ENCODE measurements at places on chromosomes 11 and 22.
A peak's percentile ranks its signal among the peaks of the same experiment; 100 is the strongest.

DNA sequence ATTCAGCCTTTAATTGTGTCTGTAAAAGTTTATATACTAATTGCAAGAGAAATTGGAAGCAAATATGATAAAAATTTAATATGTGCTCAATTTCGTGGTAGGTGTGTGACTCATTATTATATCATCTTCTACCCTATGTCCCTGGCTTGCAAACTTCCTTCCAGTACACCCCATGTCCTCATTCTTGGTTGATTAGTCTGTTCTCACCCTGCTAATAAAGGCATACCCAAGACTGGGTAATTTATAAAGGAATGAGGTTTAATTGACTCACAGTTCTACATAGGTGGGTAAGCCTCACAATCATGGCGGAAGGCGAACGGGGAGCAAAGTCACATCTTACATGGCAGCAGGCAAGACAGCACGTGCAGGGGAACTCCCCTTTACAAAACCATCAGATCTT, 11.9 kb downstream of the MRGPRX3 start:
- DNase-seq = no peak

DNA sequence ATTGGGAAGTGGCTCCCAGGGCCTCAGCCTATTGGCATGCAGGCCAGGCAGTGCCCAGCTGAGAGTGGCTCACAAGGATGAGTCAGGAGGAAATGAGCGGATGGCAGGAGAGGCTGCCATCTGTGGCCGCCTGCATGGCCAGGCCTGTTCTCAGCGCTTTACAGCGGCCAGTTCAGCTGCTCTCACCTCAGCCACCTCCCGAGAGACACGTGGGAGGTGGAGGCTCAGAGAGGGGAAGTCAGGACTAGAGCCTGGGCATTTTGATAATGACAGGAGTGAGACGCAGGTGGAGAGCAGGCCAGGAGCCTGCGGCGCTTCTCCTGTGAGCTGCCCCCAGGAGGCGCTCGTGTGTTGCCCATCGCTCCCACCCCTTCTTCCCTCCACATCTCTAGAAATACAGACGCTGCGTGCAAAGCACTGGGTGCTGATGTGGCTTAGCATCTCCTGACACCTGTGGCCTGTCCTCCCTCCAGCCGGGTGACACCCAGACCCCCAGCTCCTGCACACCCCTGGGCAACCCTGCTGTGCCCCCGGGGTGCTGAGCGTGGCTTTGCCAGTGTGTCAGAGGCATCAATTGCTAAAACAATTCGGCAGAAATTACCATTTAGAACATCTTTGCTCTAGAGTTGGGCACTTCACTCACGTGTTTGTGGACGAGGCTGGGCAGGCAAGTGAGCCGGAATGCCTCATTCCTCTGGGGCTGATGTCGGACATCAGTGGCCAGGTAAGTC, 21.4 kb upstream of the PANX2 start:
- peak; percentile 72 for DNase-seq

- no peak for DNase-seq
These were observed 68.2 kb downstream of the CD82 start for GRCh38 chr11:44633641-44634040.

DNA sequence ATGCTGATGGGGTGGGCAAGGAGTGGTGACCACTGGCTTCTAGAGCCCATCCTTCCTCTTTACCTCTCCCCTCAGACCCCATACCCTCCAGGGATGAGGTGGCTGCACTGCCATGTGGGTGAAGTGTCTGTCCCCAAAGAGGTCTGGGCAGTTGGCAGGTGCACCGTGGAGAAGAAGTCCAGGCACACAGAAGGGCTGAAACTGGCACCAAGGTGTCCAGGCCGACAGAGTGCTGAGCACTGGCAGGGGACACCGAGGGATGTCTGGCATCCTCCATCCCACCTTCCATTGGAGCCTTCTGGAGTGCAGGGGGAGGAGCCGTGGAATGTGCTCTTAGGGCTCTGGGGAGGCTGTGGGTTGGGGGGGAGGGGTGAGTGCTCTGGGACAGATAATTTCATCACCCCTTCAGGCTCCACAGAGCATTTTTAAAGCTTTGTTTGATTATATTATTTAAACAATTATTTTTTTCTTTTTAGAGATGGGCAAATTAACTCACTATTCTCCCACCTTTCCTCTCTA, 37.9 kb downstream of the PKNOX2 start:
- DNase-seq = no peak

DNA sequence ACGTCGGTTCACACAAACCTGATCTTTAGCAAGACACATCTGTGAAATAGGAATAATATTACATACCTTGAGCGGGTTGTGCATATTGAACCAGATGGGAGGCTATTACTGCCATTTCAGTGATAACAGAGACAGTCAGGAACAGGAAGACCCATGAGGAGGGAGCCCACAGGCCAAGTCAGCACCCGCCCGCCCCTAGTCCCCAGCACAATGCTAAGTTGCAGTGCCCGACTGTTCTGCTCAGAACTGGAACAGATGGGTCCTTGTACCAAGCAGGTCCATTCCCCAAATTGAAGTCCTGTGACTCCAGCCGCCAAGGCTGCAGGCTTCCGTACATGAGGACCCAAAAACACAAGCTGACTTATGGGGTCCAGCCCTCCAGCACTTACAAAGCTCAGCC, 9.3 kb downstream of the CXCR5 start:
- DNase-seq = no peak

DNA sequence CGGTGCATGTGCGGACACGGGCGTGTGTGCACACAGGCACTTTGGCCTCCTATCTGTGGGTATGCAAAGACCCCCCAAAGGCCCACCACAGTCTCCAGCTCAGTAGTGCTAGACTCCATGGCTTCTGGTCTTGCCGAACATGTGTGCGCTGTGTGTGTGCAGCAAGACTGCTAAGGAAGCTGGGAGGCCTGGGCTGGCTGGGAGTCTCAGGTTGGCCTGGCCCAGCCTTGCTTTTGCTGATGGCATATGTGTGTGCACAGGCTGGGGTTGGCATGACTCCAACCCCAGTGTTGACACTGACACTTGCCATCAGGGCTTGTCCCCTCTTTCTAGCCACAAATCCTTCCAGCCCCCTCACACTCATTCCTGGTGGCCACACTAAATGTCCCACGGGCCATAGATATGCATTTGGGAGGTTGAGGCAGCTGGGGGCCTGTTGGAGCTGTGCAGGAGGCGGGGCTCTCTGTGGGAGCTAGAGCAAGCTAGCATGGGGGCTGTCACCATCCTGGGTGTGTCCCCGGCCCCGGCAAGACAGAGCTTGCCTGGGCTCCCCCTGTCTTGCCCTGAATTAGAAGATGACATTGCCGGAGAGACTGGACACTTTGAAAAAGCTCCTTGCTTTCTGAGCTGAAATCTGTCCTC, 60.9 kb upstream of the NECTIN1 start:
- DNase-seq = no peak

GRCh38 chr11:72227316-72228228, 3.0 kb downstream of the INPPL1 start:
- no peak for DNase-seq

GRCh38 chr22:25950111-25950510, 208.1 kb downstream of the MYO18B start:
- DNase-seq = no peak

DNA sequence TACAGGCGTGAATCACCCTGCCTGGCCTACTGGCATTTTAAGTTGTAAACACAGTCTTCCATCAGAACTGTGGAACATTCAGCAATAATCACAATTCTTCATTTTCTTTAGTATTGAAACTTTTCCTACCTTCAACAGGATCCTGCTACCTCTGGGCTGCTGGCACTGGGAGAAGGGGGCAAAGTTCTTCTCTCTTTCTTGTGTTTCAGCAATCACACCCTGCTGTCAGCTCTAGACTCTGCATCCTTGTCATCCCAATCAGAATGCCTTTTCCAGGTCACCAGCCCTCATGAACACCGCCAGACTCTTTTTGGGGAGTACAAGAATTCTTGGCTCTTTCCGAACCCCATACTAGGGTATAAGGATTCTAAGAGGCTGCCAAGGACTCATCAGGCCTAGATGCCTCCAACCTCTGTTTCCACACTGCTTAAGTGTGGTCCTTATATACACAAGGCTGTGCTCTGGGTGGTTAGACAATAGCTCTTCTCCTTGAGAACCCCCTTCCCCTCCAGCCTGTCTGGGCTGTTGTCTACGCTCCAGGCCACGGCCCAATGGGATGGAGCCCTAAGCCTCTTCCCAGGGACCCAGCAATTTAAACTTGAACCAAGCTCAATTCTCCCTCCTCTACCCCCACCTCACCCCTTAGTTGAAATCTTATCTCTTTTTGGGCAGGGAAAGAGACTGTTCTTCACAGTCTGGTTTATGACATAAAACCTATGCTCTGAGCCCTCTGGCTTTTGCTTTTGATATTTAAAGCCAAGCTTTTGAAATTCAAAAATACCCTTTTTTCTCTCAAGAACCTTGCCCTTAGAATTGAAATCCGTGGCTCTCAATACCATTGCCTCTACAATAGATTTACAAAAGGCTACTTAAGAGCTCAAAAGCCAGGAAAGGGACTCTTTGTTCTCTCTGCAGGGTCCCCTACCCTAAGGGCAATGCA, 327.4 kb downstream of the BUD13 start:
- DNase-seq = no peak

DNA sequence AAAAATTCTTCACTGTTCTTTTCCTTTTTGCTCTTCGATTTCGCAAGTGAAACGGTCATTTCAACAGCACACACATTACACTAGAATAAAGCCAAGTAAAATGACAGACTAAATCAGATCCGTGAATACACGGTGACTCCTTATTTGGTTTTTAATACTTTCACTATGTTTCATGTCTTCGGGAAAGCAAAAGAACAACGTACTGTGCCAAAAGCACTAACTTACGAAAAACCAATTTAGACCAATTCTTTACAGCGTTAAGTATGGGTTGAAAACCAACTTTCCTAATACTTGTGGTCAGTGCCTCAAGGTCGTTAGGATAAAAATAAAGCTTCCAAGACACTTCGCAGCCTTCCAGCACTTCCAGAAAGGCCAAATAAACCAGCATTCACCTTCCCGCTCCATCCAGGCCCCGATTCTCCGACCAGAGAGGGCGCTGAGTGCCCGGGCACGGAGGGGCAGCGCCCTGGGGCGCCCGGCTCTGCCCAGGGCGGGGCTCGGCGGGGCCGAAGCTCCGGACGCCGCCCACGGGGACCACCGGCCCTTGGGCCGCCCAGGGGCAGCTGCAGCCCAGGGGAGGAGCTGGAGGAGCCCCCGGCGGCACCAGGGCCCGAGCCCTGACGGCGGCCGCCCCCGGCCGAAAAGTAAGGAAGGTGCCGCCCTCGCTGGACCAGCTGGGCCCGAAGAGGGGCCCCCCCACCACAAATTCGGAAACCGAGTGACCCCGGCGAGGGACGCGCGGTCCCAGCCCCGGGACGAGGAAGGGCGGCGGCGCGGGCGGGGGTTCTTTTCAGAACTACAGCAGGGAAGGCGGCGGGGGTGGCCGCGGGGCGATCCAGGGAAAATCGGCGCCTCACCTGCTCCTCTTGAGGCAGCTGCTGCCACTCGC, 499 bp downstream of the ATL3 start:
- peak; percentile 31 for DNase-seq

DNA sequence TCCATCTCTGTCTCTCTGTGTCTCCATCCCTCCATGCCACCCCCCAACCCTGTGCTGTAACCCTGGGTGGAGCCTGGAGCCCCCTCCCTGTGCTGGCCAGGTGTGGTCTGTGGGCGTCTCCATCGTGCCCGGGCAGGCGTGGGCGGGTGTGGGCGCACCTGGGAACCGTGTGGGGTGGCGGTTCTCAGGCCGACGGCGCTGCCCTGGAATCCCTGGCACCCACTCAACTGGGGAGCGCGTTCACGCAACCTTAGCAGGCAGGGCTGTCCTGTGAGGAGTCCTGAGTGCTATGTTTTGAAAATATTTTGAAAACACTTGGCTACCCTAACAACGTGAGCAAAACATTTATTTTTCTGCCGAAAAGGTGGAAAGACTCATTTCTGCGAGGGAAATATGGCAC, 4.7 kb downstream of the TNNT3 start:
- DNase-seq = no peak

DNA sequence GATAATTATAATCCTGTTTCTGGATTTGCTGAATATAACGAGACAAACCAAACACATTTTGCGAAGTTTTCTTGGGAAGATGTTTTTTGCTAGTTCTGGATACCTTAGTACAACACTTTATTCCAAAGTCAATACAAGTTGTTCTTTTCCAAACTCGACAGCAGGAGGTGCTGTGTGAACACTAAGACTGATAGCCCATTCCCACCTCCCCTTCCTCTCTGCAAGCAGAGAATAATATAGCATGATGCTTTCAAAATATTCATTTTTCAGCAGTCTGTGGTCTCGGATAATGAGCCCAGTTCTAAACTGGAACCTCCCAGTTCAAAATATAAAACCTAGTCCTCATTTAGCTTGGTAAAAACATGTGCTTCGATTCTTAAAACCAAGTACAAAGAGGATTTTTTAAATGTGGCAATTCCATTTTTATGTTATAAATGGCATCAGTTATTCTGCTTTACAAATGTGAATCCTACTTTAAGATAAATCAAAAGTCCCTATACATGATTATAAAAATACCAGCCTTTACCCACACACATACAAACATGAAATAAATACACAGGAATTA, 129.1 kb downstream of the DCDC1 start:
- DNase-seq = peak; percentile 14

DNA sequence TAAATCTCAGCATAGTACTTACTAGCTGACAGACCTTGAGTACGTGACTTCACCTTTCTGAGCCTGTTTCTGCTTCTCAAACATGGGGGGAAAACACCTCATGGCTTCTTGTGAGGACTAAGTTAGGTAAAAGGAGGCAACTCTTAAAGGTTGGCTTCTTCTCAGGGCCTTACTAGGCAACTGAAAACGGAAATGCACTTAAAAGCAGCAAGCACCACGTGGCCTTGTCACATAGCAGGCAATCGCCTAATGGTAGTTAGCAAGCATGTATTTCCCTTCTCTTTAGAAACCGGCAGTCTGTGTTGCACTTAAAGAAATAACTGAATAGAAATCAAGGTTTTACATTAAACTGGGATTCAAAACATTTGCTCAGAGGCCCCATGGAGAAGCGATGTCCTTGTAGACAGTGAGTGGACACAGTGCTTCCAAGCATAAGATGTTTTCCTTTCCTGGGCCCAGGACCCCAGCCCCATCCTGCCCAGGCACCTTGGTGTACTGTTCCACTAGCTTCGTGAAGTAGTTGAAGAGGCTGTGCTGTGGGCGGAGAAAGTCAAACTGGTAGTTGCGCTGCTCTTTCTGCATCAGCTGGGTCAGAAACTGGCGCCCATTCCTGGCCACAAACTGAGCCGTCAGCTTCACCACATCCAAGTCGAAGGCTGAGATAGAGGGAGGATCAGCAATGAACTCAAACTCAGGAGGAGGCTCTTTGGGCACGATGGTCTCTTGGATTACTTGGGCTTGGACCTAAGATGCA, 12.1 kb downstream of the SF3A1 start:
- DNase-seq = peak; percentile 52

GRCh38 chr22:48241658-48242057, 1479.2 kb downstream of the TBC1D22A start:
- no peak for DNase-seq

- DNase-seq = no peak
These were observed 59.5 kb downstream of the LINC01488 start for GRCh38 chr11:69541001-69541285.

Data from stimulated activated CD4-positive, alpha-beta T cell treated with anti-CD3 and anti-CD28 coated beads, Interleukin-4, amount 100 ng/mL, for 24 hours (primary cell).